WTC11 (cell line): ENCODE measurements at places on chromosomes 7 and 10.

DNA sequence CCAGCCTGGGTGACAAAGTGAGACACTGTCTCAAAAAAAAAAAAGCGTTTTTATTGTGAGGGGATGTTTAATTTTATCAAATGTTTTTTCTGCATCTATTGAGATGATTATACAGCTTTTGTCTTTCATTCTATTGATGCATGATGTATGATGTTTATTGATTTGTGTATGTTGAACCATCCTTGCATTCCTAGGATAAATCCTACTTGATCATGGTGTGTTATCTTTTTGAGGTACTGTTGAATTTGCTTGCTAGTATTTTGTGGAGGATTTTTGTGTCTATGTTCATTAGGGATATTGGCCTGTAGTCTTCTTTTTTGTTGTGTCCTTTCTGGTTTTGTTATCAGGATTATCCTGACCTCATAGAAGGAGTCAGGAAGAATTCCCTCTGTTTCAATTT lies 22.3 kb upstream of the PLA2G12B start:
- no peak for DNase-seq

- no peak for DNase-seq
Measured at GRCh38 chr10:47337310-47337709, 10.9 kb upstream of the RBP3 start.

- DNase-seq = no peak
Measured at GRCh38 chr7:115559877-115560276, 470.7 kb downstream of the TFEC start.

- no peak for DNase-seq
Measured at GRCh38 chr10:69091143-69091651, 3.3 kb downstream of the SRGN start.

- DNase-seq = no peak
Measured at GRCh38 chr7:112622159-112622715, 141.4 kb downstream of the LSMEM1 start.

- DNase-seq = no peak
Measured at GRCh38 chr10:114550756-114551635, 107.1 kb downstream of the ABLIM1 start.

DNA sequence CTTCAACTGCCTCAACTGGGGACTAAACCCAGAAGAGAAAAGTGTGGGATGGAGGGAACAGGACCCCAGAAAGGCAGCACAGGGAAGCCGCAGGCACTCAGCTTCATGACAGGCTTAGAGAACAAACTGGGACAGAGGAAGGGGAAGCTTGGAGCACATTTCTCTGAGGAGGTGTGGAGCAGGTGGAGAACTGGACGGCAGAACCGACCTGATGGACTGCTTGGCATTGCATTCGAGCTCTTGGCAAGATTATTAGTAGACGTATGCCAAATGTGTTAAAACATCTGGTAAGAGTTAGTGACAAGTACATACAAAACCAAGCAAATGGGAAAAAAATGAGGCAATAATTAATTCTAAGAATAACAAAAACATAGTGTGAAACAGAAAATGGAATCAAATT lies 335.7 kb downstream of the SFMBT2 start:
- DNase-seq = no peak

- no peak for DNase-seq
Measured at GRCh38 chr7:16063221-16063620, 358.1 kb downstream of the CRPPA start.

GRCh38 chr10:50511492-50512213 lies 112.1 kb downstream of the SGMS1 start:
- no peak for DNase-seq

DNA sequence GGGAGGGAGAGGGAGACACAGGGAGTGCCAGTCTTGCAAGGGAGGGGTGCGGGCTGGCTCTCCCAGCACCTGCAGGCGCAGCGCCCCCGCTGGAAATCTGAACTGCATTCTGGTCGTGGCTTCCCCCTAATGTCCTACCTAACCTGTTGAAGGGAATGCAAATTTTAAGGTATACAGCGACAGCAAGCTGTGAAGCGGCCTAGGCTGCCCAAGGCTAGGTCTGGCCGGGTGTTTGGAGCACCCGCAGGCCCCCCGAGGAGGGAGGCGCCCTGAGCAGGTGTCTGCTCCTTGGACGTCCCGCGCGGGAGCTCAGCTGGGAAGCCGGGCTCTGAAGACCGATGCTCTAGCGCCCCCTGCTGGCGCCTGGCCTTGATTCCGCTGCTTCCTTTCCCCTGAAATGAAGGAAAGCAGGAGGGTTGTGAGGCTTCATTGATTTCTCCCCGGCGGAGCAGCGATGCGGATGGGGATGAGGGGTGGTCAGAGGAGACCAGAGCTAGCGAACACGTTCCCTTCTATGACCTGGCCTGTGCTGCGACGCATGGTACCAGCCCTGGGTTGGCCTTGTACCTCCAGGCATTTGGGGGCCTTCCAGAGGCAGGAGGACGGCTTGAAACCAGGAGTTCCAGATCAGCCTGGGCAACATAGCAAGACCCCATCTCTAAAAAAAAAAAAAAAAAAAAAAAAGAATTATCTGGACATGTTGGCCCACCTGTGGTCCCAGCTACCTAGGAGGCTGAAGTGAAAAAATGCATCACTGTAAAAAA lies 601.3 kb downstream of the GALNT17 start:
- peak; percentile 97 for DNase-seq

- DNase-seq = no peak
Measured at GRCh38 chr7:153886506-153887441, 165.4 kb upstream of the DPP6 start.

GRCh38 chr7:20211376-20211775 lies 5.8 kb downstream of the MACC1 start:
- DNase-seq = no peak

DNA sequence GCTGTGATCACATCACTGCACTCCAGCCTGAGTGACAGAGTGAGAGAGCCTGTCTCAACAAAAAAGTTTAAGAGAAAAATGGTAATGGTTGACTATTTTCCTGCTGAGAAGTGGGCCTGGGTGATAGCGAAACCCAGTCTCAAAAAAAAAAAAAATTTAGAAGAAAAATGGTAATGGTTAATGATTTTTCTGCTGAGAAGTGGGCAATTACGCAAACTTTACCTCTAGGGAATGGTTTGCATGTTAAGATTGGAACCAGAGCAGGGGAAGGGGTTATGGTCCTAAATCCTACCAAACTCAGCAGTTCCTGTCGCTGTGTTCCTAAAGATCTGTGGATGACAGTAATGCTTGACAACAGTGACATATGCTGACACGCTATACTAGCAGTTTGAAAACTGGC lies 130.5 kb upstream of the RHEB start:
- DNase-seq = no peak

- DNase-seq = no peak
Measured at GRCh38 chr10:32489158-32489557, 43.2 kb downstream of the CCDC7 start.

DNA sequence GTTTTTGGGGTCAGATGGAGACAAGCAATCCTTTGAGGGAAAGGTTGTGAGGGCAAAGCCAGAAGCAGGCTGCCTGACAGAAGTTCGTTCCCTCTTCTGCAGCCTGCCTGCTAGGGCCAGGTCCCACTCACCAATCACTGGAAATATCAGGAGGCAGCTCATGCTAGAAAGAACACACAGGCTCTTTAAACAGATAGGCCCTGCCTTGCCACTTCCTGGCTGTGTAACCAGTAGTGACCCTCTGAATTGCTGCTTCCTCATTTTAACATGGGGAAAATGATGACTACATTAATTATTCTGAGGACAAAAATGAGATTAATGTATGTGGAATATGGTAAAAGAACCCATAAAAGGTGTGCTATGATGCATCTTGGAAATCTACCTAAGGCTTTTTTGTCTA lies 50.5 kb upstream of the MRLN start:
- no peak for DNase-seq

DNA sequence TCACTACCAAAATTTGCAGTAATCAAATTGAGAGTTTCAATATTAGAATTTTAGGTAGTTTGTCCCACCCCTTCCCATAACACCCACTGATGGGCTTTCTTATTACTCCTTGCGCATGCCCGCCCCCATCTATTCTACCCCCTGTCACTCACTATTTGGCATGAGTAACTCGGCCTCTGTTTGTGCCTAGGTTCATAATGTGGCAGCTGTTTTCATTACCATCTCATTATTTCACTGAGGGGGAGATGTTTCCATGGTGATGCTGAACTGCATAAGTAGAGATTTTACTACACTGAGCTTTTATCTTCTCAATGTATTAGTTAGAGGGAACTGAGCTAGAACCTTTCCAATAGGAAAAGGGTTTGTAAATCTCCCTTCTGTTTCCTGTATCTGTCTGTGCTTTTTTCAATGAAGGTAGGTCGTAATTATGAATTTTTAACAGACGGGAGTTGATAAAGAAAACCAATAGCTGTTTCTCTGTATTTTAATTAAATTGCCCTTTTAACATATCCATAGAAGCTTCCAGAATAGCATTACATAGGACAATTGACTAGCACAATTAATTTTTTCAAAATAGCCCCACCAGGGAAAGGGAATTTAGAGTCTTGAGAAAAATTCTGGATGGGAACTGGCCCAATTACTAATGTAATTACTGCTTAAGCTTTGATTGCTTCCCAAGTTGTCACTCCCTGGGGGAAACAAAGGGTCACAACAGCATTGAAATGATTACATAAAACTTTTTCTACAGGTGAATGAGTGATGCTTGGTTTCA lies 33.4 kb downstream of the PRPS1L1 start:
- DNase-seq = no peak

DNA sequence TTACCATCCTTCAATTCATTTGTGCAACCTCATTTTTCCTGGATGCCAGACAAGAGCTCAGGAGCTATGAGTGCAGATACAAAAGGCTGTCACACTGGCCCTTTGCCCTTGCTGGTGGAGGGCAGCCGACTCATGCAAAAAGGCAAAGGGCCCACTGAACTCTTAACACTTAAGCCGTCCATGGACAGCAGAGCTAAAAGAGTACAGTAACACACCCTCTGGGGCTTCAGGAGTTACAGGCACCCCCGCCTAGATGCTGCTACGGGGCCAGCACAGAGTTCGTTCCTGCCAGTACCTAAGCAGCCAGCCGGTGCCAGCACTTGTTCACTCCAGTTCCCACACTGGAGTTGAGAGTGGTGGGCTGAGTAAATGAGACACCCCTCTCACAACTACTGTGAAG lies 69.9 kb upstream of the MRLN start:
- no peak for DNase-seq

DNA sequence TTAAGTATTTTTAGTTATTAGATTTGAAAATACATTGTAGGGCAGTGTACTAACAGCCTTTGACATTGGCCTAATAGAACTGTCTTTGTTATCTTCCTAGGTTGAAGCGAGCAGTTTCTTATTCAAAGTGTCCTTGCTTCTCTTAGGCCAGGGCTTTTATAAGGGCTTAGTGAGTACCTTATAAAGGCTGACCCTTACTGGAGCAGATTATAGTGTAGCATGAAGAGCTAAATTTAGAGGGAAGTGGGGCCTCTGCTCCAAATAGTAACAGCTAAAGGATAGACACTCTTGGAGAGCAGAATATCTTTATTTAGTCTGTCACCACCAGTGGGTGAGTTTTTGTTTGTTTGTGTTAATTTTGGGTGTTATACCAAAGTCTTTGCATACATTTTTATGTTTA lies 15.9 kb downstream of the BZW2 start:
- DNase-seq = no peak

GRCh38 chr7:130982160-130982638 lies 248.2 kb upstream of the KLF14 start:
- no peak for DNase-seq

DNA sequence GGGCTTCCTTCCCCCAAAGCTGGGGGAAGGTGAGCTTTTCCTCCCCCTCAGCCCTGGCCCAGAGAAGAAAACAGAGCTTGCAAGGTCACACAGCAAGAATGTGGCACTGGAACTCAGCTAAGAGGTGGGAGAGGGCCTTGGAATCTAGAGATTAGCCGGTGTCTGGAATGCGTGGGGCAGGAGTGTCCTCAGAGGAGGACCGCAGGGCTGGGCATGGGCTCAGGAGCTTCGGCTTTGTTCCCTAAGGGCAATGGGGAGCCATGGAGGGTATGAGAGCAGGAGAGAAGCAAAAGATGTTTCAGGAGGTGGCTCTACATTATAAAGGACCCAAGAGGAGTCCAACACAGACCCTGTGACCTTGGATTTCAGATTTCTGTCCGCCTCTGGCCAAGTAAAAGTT lies 127.2 kb upstream of the TNRC18 start:
- DNase-seq = no peak

DNA sequence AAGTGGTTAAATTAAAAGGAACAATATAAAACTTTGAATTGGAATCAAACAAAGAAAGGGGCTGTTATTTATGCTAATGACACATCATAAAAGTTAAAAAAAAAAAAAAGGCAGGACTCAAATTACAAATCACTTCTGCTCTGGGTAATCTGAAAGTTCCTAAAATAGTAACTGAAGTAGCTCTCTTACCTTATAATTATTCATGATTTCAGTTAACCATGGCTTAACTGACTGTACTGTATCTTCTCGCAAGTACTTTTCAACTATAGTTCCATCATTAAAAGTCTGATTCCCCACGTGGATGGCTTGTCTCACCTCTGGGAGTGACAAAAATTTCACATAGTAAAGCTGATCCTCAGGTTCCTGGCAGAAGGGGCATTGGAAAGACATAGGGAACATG lies 82.5 kb downstream of the CPVL start:
- DNase-seq = no peak

DNA sequence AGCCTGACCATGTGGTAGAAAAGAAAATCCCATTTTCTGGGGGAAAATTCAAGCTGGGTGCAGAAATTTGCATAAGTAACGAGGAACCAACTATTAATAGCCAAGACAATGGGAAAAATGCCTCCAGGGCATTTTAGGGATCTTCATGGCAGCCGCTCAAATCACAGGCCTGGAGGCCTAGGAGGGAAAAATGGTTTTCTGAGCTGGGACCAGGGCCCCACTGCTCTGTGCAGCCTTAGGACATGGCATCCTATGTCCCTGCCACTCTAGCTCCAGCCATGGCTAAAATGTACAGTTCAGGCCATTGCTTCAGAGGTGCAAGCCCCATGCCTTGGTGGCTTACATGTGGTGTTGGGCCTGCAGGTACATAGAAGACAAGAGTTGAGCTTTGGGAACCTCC lies 459.0 kb downstream of the PCDH15 start:
- no peak for DNase-seq

DNA sequence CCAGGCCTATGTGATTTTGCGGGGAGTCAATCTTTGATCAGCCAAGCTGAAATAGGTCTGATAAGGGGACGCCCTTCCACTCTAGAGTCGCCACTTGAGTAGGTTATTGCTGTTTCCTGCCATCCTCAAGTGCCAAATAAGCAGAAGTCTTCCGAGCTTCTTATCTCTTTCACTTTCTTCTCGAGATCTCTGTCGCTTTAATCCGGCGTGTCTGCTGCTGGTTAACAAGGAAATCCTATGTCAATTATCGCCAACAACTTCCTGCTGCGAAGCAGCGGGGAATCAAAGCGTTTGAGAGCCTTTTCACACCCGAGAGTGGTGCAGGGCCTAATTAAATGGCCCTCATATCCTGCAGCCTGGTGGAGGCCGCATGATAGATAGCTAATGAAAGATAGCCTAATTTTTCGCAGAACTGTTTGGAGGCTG lies 215.9 kb downstream of the RAB11FIP2 start:
- peak; percentile 47 for DNase-seq

DNA sequence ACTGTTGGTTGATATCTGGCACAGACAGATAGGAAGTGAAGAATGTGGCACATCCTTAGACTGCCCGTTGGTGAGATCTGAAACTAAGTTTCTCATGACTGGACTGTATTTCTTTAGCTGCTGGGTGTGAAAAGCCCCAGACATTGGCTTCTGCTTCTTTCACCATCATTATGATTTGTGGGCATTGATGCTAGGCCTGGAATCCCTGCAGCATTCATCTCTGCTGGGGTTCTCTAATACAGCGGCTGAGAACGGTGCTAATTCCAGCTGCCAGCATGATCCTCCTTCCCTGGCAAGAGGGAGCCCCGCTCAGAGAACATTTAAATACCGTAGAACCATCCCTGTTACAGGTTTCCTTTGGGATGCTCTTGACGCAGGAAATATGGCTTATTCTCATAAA lies 26.2 kb downstream of the RBM20 start:
- no peak for DNase-seq
